ENCODE measurements at places on chromosomes 2 and 18.

GRCh38 chr2:167258712-167259111, 370.4 kb downstream of the XIRP2 start:
- DNase-seq = no peak

DNA sequence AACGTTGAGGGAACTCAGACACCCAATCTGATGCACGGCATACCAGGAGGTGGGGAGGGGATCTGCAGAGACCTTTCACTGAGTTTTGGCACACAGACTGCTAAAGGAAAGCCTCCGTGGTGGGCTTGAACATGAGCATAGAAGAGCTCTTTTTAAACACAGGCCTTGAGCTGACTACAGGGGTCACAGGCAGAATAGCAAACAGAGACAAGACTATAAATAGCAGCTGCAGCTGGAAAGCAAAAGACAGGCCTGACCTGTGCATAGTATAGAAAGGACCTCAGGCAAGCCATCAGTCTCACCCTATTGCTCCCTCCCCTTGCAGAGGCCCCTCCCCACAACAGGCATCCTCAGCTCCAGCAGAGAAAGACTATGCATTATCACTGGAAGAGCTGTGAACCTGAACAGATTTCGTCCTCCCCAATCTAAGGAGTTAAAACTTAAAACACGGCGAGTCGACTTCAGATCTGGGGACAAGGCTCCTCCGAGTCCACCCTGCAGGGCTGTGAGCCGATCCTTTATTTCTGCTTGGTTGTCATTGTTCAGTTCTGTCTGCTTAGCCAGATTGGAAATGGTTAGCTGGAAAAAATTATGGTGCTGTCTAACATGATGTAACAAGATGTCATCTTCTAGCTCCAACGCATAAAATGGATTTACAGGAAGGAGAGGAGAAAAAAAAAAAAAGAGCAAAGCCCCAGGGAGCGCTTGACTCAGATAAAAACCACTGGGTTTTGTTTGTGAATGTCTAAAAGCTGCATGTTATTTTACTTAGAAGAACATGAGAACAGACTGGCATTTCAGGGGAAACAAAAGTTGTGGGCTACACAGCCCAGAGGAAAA, 25.2 kb upstream of the LCLAT1 start:
- DNase-seq = no peak

- peak; percentile 72 for DNase-seq
Measured at GRCh38 chr2:106161938-106162820, 31.9 kb downstream of the UXS1 start.

DNA sequence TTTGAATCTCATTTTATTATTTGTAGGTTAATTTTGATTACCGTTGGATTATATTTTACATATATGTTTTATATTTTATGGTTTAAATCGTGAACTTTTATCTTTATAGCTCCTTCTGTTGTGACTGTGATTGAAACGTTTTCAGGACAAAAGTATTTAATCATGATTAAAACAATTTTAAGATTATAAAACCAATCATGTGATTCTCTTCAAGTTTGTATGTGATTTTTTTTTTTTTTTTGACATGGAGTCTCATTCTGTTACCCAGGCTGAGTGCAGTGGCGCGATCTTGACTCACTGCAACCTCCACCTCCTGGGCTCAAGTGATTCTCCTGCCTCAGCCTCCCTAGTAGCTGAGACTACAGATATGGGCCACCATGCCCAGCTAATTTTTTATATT, 7.2 kb upstream of the RASGRP3 start:
- DNase-seq = no peak

- no peak for DNase-seq
Measured at GRCh38 chr2:15736396-15737180, 144.9 kb downstream of the DDX1 start.
